Skeletal muscle cell (primary cell): ENCODE measurements at places on chromosomes 3 and 15.
A peak's percentile ranks its signal among the peaks of the same experiment; 100 is the strongest.

DNA sequence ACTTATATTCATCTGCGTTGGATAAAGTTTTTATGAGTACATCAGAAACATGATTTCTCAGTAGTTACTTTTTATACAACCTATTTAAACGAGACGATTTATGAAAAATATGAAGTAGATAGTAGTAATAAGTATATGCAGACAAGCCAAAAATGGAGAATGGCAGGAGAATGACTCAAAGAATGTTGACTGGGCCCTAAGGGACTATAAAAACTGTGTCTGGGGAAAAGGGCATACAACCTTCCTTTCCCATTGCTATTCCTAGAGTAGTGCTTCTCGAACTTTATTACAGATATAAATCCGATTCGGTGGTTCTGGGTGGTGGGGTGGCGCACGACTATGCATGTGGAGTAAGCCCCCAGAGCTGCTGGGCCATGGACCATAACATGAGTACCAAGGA lies 558.5 kb downstream of the FOXP1 start:
- DNase-seq: no peak

DNA sequence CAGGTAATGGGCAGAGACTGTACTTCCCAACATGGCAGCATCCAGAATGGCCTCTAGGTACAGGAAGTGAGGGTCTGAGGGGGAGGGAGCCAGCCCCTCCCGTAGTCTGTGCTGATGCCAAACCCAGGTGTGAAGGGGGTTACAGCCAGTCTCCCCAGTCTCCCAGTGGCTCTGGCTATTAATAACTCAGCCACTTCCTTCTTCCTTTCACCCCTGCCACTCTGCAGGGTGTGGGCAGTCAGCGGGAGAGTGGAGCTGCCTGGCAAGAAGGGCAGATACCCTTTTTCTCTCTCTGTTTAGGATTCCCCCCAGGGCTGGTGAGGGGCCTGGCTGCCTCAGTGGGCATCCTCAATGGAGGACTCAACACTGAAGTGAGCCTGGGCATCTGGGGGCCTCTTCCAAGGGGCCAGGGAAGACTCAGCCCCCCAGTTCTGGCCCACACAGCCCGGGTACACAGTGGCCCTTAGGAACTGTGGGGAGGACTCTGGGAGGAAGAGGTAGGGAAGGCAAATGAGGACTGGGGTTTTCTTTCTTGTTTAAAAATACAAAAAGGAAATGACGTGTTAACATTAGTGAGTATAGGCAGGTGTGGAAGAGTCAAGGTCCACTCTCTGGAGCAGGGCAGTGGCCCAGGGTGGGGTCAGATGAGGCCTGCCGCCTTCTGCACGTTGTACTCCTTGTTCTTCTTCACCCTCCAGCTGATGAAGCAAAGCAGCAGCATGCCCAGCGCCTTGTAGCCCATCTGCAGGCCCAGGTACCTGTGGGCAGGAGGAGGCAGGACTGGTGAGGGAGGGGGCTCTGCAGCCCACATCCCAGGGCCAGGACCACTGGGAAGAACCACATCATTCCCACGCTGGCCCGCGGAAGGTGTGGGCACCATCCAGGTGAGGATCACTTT lies 38.6 kb upstream of the RAB6B start:
- no peak for DNase-seq

GRCh38 chr3:97738761-97739160 lies 25.8 kb upstream of the ARL6 start:
- no peak for DNase-seq

DNA sequence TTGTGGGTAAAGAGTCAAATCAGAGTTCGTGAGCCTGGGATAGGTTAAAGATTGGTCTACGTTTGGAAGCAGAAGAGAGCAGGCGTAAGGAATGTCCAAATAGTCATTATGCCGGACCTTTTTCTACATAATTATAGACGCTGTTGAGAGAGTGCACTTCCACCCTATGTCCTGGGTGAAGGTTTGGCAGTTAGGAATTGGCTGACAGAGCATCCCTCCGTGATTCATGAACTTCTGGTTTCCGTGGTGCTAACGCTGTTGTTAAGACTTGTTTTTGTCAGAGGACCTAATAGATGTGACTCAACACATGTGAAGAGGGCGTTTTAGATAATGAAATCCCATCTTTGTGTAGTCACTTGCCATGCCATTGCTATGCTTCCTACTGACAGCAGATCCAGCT lies 1.1 kb downstream of the EAF1 start:
- no peak for DNase-seq

DNA sequence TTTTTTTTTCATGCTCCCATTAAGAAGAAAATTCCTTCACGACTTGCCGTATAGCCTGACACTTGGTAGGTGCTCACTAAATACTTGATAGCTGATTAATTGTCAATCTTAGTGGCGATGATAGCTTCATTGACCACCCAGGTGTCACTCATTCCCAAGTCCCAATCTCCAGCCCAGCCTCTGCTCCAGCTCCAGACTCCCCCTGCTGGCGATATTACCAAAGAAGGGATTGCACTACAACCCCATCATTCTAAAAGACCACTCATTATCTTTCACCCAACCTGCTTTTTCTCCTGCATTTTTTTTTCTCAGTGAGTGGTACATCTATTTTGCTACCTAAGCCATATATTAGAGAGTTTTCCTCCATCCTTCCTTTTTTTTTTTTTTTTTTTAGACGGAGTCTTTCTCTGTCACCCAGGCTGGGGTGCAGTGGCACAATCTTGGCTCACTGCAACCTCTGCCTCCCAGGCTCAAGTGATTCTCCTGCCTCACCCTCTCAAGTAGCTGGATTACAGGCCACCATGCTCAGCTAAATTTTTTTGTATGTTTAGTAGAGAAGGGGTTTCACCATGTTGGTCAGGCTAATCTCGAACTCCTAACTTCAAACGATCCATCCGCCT lies 19.5 kb upstream of the COMMD2 start:
- DNase-seq: no peak

DNA sequence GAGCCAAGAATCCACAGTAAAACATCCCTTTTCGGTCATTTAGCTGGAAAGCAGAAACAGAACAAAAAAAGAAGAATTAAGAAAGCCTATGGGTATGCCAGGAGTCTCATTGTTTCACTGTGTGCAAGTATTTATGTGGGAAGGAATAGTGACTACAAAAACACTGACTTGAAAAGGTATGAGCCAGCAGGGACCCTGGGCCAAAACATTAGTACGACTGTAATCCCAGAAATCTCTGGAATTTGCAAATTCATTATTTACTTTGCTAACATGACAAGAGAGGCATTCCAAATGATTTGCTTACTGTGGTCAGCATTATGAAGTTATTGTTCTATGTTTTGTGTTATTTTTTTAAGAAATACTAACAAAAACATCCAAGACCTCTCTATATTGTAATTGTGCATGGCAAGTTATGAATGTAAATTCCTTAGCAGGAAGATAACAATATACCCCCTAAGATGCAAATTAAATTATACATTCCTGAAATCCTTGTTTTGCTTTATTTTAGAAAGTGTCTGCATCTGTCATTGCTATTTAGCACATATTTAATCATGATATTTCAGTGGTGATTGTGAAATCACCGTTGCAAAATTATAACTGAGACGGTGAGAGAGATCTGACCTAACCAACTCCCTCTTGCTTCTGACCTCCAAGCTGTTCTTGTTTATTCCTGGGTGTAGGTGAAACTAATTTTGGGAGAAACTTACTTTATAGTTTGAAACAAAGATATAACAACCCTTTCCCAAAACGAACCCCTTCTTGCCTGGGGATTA lies 299.2 kb downstream of the ZPLD1 start:
- no peak for DNase-seq

- no peak for DNase-seq
These were observed 125.5 kb downstream of the GREM1 start for GRCh38 chr15:32843219-32843815.

GRCh38 chr3:111954228-111954990 lies 24.4 kb upstream of the ABHD10 start:
- DNase-seq: no peak

GRCh38 chr3:59115364-59116232 lies 65.8 kb upstream of the CFAP20DC start:
- DNase-seq: no peak

- DNase-seq: peak; percentile 71
These were observed 107.4 kb downstream of the LRIG1 start for GRCh38 chr3:66393333-66394005.

DNA sequence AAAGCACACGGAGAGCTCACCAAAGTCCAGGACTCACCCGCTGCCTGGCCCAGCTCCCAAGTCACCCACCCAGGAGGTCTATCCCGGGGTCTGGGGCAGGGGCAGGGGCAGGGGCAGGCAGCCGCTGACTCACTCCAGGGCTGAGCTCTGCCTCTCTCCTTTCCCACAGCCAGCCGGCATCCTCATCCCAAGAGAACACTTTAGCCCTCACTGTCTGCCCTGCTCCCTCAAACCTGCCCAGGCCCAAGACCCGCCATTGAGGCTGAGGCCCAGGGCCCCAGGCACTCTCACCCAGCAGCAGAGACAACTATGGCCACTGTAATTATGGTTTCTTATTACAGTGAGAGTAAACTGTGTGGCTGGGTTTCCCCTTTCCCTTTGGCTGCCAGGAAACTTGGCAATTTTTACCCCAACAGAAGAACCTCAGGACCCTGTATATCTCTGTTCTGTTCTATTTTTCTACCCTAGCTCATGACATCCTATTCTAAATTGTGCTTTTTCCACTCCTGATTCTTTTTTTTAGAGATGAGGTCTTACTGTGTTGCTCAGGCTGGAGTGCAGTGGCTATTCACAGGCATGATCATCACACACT lies 53.0 kb downstream of the IQSEC1 start:
- DNase-seq: no peak

DNA sequence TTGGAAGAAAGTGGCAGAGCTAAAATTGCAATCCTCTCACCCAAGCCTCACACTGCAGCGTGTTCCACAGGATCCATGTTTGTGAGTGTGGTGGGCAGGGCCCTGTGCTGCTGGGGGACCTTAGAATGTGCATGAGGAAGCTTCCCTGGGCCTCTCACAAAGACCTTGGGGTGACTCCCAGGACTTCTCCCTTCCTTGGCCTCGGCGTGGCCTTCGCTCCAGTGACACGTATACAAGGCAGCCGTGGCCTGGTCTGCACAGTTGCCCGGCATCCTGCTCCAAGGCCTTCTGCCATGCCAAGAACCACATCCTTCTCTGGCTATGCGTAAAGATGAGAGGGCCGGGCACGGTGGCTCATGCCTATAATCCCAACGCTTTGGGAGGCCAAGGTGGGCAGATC lies 196.4 kb downstream of the UACA start:
- DNase-seq: no peak

DNA sequence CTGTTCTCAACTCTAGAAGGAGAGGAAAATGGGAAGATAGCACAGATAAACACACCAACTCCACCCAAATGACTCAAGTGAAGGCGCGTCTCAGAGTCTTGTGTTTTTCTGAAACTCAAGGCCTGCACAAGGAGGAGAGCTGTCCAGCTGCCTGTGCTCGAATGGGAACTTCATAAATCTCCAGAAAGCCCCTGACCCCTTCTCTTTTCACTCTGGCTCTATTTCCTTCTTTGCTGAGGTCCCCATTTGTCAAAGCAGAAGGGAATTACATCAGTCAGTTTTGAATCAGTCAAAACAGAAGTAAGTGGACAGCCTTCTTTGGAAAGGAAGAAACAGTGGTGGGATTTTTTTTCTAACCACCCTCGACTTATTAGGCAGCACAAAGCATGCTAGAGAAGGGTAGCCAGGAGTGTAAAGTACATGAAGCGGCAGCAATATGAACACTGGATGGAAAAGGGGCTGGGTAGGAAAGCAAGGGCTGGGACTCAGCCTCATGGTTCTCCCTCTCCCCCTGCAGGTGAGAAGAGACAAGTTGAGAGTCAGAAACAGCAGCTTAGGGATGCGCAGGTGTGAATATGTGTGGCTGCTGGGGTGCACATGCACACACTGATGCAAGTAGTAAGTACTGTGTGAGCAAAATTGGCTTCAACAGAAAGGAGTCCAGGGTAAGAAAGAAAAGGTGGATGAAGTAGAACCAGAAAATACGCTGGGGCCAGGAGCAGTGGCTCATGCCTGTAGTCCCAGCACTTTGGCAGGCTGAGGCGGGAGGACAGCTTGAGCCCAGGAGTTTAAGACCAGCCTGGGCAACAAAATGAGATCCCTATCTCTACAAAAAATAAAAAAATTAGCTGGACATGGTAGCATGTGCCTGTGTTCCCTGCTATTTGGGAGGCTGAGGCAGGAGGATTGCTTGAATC lies 36.6 kb upstream of the MAGEF1 start:
- no peak for DNase-seq

DNA sequence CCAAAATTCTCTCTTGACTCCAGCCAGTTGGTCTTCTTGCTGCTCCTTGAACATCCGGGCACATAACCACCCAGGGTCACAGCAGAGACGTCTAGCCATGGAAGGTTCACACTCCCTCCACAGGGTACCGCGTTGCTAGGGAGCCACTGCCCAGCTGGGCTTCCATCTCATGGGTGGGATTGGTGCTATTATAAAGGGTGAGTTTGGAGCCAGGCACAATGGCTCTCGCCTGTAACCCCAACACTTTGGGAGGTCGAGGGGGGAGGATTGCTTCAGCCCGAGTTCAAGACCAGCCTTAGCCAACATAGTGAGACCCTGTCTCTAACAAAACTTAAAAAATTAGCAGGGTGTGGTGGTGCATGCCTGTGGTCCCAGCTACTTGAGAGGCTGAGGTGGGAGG lies 17.5 kb upstream of the SKOR1 start:
- no peak for DNase-seq

GRCh38 chr3:10315771-10316344 lies 5.1 kb downstream of the SEC13 start:
- no peak for DNase-seq
